ENCODE measurements at places on chromosomes 7 and 10. TPM values are rescaled to one million over a fixed set of nuclear protein-coding genes. Genes with fewer than 3 reads are reported as not detected.

WEE2 gene
- polyA plus RNA-seq = not detected

RNLS gene
- polyA plus RNA-seq = not detected

NCAPG2 gene
- polyA plus RNA-seq = 10.4 TPM

MSMB gene
- polyA plus RNA-seq = 1.3 TPM

EXOC6 gene
- 49.6 TPM for polyA plus RNA-seq

FAM25G gene
- polyA plus RNA-seq = not detected

FFAR4 gene
- polyA plus RNA-seq = 0.09 TPM

CTAGE4 gene
- not detected for polyA plus RNA-seq

NPC1L1 gene
- polyA plus RNA-seq = 14.5 TPM

CDK14 gene
- polyA plus RNA-seq = 0.16 TPM

GPR15LG gene
- polyA plus RNA-seq = not detected

Measured in HepG2 (cell line).